CD4-positive, alpha-beta T cell treated with Interferon alpha-2 for 1 hour (primary cell): ENCODE measurements at places on chromosomes 7 and 10.

DNA sequence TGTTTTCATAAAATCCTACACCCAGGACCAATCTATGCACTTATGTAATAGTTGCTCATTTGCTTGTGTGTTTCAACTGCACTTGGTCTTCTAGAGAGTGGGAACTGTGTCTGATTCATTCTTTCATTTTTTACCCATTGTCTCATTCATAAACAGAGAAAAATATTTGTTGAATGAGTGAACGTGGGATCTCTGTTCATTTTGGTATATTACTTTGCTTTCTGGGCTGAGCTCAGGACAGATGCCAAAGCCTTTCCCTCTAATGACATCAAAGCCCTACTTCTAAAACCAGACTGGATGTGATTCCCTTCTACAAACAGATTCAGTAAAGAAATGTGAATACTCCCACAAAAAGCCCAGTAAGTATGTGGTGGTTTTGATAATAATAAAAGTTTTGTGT lies 145.2 kb downstream of the ST7 start:
- no peak for DNase-seq

GRCh38 chr10:15345450-15345849 lies 25.6 kb downstream of the FAM171A1 start:
- no peak for DNase-seq

DNA sequence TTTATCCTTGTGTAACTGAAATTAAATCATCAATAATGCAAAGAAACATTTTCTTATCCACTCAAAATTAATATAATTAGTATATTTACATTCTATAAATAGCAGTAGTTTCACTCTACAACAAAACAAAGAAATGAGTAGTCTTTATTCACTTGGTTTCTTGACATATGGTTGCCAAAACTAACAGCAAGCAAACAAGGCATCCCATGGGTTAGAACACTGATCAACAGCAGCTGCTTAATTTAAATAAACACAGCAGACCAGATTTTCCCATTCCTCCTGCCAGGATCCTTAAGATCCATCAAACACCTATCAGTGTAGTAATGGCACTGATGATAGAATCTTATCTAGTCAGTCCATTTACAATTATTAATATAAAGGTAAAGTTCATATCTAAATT lies 22.1 kb downstream of the NCAPG2 start:
- DNase-seq: no peak

GRCh38 chr7:82443036-82443546 lies 486 bp downstream of the CACNA2D1 start:
- no peak for DNase-seq

DNA sequence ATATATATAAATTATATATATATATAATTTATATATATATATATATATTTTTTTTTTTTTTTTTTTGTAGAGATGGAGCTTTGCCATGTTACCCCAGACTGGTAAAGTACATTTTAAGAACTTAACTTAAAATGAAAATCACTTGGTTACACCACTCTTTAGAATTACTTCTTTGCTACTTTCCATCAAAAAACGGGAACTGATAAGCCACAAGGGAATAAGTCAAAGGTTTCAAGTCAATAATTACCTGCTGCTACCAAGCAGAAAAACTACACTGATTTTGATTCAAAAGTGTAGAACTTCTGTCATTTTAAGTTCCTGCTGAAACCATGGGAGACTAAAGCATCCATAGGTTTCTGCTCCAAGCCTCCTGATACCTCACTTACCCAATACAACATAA lies 12.2 kb downstream of the PPA1 start:
- DNase-seq: no peak

DNA sequence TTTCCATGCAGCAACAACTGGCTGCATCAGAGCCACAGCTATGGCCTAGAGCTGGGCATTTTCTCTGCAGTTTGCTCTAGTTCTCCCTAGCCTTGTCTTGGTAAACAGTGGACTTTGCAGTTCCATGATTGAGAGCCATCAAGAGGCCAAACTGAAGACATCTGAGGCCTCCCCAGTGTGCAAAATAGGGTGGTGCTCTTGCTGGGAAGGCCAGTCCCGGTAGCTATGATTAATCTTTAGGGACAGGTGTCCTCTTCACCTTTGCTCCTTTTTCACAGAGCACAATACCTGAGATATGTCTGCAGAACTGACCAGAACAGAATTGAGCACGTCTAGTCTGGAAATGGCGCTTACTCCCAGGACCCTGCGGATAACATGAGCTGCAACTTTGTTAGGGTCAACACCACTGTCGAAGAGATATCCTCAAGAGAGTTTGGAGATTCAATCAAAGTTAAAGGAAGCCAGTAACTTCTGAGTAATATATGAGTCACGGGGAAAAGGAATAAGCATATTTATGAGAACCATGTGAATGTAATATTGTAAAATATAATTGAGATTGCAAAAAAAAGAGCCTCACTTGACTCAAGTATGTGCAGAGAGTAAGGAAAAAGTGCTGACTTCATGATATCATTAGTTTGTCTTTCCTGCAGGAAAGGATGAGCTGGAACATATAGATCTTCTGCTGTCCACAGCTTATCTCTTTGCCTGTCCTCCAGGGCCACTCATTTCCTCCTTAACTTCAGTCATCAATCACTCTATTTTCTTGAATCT lies 76.7 kb downstream of the ANK3 start:
- no peak for DNase-seq

- no peak for DNase-seq
Observed at GRCh38 chr10:10792681-10793080, 225.0 kb upstream of the CELF2 start.

GRCh38 chr10:65213170-65213569 lies 1692.0 kb downstream of the REEP3 start:
- DNase-seq: no peak

GRCh38 chr7:4209126-4209525 lies 473.0 kb upstream of the FOXK1 start:
- DNase-seq: no peak

DNA sequence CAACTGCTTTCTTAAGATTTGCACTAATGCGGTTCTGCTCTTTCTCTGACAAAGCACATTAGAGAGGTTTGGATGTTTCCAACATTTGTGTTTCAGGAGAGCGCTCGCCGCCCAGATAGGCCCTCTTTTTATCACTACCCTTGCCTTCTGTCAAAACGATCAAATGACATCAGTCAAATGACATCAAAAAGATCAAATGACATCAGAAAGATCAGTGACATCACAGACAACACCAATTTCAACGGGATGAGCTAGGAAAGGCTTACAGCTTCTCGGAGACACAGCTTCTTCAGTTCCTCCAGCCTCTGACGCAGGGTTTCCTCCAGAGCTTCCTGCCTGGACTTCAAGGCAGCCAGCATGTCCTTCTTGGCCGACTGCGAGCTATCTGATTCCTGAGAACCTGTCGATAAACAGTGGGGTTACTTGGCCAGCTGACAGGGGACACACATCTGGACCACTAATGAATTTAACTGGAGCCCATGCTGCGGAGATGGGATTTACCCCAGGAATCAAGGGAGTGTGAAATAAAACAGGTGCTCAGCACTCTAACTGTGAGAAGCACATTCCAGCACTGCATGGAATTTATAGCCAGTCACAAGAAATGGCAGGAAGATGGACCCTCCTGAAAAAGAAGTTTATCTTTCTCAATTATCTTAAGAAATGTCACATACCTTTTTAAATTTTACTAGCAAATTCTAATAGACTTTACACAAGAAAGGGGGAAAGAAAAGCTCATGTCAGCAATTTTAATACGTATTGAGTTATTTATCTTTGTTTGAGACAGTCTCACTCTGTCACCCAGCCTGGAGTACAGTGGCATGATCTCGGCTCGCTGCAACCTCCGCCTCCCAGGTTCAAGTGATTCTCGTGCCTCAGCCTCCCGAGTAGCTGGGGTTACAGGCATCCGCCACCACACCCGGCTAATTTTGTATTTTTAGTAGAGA lies 88.2 kb downstream of the PRPF18 start:
- no peak for DNase-seq

- no peak for DNase-seq
Observed at GRCh38 chr10:62639144-62639543, 165.4 kb upstream of the ADO start.

DNA sequence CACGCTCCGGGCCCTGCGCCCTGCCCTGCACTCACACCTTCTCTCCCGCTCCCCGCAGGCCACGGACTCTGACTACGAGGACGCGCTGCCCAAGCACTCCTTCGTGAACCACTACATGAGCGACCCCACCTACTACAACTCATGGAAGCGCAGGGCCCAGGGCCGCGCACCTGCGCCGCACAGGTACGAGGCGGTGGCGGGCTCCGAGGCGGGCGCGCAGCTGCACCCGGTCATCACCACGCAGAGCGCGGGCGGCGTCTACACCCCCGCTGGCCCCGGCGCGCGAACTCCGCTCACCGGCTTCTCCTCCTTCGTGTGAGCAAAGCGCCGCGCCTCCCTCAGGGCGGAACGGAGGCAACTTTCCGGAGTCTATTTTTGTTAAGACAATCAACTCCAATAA lies 417.0 kb upstream of the FOXK1 start:
- no peak for DNase-seq

GRCh38 chr7:142443216-142444010 lies 185.6 kb upstream of the PRSS58 start:
- no peak for DNase-seq

DNA sequence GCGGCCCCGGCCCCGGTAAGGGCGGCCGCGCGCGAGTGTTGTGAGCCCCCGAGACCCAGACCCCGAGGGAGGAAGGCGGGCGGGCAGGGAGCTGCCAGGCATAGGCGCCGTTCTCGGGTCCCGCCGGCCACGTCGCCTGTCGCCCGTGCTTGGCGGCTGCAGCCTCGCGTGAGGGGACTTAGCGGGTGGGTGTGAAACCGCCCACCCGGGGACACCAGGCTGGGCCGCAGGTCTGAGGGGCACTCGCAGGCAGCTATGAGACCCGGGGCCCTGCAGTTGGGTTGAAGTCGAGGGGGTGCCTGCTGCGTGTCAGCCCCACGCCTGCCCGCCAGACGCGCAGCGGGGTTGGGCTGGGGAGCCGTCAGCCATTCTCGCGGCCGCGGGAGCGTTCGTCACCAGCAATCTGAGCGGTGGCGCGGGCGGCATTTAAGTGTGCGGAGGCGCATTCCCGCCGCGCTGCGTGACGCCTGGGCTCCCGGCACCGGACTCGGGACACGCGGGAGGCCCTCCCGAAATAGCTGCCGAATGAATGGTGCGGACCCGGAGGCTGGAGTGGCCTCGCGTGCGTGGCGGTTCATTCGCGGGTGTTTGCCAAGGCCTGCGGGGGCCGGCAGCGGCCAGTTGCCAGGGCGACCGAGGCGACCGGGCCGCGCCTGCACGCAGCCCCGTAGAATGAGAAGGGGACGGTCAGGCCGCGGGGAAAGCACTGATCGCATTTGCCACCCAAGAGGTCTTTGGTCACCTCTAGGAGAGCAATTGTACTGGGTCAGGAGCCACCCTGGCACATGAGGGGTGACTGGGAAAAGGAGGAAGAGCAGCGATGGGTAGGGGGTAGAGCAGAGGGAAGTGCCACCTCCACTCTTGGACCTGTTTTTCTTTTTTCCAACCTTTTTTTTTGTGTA lies 750 bp downstream of the ZNF398 start:
- DNase-seq: peak; percentile 64

DNA sequence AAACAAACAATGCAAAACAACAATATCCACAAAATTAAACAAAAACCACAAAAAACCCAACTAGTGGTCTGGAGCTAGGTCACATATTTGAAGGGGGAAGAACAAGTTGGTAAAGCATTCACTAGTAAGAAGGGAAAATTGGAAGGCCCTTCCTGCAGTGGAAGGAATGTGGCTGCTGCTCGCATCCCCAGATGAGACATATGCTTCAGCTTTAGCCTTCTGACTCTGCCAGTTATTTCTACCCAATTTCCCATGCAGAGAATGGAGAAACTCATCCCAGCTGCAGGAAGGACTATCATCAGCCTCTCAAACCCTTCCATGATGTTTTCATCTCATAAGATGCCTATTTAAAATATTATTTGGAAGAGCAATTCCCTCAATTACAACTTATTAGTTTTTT lies 176.6 kb downstream of the BMPER start:
- no peak for DNase-seq

DNA sequence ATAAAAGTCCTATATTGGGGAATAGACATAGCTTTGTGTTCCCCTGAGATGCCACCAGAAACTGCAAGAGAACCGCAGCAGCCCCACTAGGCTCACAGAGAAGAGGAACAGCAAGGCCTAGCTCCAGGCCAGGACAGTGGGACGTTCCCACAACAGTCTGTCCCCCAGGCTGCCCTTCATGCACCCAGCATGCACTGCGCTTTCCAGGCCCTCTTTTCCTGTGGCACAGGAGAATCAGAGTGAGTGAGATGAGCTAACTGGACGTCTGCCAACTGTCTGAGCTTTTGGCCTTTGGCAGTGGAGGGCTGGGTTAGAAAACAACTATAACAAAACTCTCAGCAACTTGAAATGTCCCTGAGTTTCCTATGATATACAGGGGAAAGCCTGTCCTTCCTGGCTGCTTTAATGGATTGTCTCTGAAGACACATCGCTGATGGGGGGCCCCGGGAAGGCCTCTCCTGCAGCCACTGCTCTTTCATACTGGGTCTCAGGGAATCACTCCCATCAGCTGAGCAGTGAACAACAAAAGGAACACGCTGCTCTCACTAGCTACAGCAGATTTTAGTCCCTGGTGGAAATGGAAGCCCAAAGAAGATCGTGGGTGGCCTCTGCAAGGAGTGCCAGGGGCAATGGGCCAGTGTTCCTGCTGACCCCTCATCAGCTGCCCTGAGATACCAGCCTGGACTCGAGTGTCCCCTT lies 53.5 kb downstream of the PODXL start:
- no peak for DNase-seq
